Right renal pelvis (tissue), 4 donors: ENCODE measurements at places on chromosomes 7 and 10. TPM values are rescaled to one million over a fixed set of nuclear protein-coding genes. Genes with fewer than 3 reads are reported as not detected.

ZNF467 gene
- 25.5 TPM for polyA plus RNA-seq

FAM241B gene
- 10.3 TPM for polyA plus RNA-seq

CDHR1 gene
- polyA plus RNA-seq: 0.98 TPM

PNLIPRP1 gene
- 0.22 TPM for polyA plus RNA-seq

SPDYE6 gene
- 2.4 TPM for polyA plus RNA-seq

CNNM1 gene
- 1.7 TPM for polyA plus RNA-seq

CHRM2 gene
- polyA plus RNA-seq: 3.8 TPM

MTPN gene
- 183 TPM for polyA plus RNA-seq

SLC13A1 gene
- 29.7 TPM for polyA plus RNA-seq

TMEM196 gene
- not detected for polyA plus RNA-seq

SGCE gene
- 94.7 TPM for polyA plus RNA-seq
